ENCODE measurements at places on chromosomes 12 and 14.

DNA sequence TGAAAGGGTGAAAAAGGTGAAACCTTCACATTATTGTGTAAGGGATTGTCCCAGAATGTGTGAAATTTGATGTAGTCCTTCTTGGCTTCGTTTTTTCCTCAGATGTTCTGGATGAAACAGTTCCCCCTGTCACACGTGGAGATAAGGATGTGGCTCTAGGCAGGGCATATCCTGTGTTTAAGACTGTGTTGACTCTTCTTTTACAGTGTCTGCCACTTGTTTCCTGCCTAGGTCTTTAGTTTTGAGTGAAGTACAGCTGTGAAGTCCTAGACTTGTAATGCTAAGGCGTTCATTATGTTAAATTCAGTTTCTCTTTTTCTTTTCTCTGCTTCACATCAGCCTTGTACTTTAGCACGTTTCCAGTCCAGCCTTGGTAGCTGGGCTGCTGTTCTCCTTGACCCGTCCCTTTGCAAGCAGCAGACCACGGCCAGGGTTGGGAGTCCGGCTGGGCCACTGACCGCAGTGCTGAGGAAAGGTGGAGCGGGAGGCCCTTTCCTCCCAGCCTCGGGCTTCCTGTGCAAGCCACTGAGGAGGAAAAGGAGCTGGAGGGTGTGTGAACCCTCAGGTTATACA lies 59.1 kb downstream of the RASSF3 start:
- DNase-seq = no peak

DNA sequence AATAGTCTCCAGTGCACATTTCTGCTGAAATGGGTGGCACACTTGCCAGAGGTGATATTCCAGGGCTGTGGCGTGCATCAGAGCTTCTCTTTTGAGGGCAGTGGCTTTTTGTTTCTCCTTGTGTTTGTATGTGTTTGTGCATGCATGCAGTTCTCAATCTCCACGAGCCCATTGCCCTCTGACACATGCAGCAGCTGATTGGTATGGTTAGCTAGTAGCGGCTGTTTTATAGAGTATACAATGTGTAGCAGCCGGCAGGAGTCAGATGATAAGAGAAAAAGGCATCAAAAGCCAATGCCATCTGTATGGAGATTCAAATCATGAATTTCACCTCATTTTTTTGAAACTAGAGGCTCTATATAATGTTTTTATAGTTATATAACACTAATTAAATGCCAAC lies 616.9 kb upstream of the STXBP6 start:
- DNase-seq = no peak

DNA sequence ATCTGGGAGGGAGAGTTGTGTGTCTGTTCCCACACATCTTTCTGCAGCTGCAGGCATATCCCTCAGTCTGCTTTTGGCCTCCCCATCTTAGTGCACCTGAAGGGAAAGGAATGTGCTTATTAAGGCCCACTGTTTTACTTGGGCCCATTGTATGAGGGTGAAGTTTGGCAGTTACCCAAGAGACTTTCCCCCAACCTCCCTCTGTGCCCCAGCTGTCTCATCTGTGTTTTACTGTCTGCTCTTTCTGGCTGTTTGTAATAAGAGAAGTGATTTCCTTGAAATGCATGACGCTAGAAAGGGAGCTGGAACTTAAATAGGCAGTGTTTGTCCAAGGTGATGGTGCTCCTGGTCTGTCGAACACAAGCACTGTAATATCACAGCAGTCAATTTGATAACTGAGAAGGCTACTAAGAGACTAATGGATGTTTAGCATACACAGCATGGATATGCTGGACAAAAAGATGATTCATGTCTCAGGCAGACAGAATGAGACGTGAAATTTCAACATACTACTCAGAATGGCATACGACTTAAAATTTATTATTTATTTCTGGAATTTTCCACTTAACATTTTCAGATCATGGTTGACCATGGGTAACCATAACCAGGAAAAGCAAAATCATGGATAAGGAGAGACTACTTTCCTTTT lies 43.6 kb downstream of the FSCB start:
- no peak for DNase-seq

DNA sequence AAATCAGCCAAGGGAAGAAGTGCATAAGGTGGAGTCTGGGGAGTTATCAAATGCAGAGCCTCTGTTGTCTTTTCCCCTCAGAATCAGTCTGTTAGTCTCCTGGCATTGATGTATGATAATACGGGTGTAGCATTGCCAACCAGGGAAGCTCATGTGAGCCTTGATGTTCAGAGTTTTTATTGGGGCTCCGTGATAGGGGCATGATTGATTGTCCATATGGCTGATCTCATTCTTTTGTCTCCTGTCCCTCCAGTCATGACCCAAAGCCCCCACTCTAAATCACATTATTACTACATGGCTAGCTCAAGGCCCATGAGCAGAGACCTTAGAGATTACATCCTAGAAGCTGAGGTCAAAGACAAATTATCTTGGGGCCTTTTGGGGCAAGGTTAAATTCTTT lies 140.9 kb downstream of the NUBPL start:
- no peak for DNase-seq

DNA sequence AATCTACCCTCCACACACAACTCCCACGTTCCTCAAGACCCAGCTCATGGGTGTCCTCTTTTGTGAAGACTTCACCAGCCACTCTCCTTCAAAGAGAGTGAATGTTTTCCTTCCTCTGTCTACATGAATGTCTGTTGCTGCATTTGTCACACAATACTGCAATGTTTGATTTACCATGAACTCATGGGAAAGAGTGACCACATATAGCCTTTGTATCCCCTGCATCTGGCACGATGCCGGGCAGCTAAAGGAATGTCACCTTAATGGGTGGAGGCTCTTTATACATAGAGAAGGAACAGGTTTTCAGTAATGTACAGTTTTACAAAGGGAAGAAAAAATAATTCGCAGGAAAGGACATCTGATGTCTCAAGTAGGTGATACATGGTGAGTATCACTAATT lies 12.1 kb upstream of the BCDIN3D start:
- no peak for DNase-seq

DNA sequence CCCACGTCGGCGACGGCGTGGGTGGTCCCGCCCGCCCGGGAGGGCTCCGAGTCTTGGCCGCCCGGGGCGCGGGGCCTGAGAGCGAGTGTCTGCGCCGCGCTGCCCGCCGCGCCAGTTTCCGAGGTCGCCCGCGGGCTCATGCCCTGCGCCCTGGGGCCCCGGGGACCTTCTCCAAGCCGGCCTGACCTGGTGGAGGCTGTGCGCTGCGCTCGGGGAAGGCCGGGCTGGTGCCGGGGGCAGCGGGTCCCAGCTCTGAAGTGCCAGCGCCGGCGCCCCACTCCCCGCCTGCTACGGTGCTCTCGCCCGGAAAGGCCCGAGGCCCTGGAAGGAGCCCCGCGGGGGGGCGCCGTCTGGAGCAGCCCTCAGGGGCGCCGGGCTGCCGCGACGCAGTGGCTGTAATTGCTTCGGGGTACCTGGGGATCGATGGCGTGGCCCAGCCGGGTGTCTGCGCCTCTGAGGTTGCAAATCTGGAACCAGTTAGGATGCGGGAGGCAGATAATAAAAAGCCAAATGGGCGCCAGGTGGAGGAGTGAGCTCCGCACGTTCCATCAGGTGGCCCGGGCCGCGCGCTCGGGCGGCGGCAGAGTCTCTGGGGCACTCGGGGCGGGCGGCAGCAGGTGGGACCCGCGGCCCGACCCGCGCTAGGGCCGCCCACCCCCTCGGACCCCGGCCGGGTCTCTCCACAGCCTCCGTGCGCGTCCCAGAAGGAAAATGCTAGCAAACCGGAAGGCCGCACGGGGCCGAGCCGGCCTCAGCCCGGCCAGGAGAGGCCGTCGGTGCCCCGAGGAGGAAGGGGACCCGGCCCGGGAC lies 102.3 kb upstream of the DIO3 start:
- DNase-seq = no peak

DNA sequence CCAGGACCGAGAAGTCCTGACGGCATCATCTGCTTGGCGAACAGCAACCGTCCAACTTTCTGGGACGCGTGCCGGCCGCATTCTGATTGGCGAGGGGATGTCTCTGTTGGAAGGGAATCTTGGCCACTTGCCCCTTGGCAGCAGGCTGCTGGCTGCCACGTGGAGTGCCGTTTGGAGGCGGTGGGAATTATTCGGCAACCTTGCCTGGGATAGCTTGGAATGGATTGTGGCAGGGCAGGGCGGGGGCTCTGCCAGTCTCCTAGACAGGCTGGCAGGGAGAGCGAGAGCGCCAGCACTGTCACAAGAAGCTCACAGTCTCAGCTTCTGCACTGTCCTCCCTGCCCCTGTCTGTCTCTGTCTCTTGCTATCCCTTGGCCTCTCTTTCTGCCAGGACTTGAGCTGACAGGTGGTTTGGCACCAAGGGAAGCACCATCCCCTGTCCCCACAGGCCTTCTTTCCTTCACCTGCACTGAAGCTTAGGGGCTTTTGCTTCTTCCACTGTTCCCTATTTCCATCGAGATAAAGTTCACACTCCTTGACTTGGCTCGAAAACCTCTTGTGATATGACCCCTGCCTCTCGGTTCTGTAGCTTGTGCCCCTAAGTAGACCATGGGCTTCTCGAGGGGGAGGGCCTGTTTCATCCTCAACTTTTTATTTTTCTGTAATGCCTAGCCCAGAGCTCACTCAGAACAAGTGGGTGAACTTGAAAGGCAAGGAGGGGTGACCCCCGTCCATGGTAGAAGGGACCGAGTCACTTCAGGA lies 201.9 kb downstream of the PHETA1 start:
- no peak for DNase-seq

DNA sequence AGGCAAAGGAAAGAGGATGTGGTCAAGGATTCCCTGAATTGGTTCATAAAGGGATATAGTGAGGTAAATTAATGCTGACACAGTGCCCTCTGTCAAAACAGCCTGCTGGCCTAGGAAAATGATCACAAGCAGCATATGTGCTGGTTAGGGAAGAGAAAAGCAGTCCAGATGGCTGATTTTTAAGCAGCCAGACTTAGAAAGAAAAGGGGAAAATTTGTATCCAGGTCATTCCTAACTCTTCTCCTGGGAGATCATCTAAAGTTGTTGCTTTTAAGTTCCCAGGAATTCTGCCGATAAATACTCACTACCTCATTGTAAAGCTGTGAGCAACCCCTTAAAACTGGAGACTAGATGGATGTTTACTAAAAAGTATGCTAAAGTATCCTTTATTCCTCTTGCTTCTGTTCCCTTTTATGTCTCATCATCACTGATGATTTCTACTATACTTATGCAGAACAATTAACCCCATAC lies 46.4 kb upstream of the CNOT2 start:
- peak; percentile 41 for DNase-seq

- peak; percentile 53 for DNase-seq
Measured at GRCh38 chr14:62126879-62127478, 364.8 kb downstream of the SNAPC1 start.

DNA sequence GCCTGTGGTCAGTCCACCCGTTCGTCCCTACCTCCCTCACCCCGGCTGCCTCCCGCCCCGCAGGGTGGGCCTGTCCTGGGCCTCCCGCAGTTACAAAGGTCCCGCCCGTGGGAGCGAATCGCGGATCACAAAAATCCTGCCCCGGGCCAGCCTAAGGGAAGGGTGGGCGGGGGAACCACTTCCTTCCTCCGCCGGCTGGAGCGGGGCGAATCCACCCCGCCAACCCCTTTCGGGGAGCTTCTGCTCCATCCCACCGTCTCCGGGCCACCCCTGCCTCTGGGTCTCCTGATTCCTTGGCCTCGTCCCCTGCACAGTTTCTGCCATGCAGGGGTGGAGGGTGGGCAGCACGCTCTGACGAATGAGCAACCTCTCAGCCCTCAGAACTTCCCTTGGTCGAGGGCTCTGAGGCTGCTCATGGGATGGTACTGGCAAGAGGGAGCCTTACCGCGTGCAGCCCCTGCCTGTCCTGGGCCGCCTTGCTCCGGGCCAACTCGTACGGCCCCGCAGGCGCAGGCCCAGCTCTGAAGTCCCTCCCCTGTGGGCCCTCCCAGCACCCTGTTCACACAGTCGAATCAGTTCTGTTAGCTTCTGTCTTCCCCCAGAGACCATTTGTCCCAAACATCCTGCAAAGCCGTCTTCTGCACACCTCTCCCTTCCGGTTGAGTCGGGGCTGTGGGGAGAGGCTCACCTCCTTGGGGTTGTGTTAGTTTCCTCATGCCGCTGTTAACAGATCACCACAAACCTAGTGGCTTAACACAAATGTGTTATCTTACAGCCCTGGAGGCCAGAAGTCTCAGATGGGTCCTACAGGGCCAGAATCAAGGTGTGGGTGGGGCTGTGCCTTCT lies 589 bp upstream of the HVCN1 start:
- DNase-seq = no peak

DNA sequence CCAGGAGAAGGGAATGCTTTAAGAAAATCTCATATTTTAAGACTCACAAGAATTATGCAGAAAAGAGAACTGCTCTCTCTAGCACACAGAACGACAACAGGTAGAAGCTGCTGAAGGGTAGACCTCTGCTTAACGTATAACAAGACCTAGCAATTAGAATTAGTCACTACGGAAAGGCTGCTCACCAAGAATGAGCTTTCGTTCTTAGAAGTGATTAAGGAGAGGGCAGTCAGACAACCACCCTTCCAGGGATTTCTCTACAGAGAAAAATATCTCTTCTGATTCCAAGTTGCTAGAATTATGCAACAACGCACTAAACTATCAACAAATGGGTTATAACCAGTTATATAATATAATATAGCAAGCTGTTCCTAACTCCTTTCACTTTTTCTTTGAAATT lies 18.6 kb downstream of the LRIG3 start:
- no peak for DNase-seq

- no peak for DNase-seq
Measured at GRCh38 chr12:123280971-123281370, 9.3 kb upstream of the CDK2AP1 start.

DNA sequence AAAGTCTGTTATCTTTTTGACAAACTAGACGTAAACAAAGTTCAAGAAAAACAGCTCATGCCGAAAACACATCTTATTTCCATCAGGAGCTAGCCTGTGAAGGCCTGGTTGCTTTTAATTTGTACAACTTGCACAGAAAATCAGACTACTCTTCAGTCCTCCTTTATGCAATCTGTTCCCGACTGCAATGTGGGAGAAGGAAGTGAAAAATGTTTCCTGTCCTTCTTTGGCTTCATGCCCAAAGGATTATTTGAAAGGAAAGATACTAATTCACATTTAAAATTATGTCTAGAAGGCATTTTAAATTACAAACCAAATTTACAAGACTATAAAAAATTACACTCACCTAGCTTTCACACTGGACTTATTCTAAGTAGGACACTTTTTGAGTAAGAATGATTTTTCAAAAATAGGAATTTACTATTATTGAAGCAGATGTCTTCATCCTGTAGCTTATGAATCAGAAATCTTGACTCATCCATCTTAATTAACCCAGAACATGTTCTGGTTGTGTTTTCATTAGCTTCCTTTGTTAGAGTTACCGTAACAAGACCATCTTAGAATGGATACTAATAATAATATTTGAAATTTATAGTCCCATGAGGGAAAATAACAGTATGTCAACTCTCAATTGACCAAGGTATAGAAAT lies 272.6 kb downstream of the PRKD1 start:
- DNase-seq = no peak

- DNase-seq = no peak
Measured at GRCh38 chr14:89418452-89418851, 1.4 kb upstream of the FOXN3 start.

DNA sequence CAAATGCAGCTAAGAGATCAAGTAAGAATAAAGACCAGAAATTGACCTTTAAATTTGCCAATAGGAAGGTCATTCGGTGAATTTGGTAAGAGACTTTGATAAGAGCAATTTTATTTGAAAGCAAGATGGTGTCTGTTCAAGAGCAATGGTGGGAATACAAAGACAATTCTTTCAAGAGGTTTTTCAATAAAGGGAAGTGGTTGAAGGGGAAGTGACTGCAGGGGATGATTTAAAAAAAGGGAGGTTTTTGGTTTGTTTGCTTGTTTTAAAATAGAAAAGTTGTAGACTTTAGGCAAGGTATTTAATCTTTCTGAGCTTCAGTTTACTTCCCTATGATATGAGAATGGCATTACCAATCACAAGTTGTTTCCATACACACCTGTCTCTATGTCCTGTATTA lies 4.3 kb upstream of the APPL2 start:
- no peak for DNase-seq

GRCh38 chr12:116520801-116521471 lies 38.2 kb upstream of the MAP1LC3B2 start:
- DNase-seq = no peak
